ENCODE measurements at places on chromosomes 1 and 21.

- DNase-seq = no peak
Measured at GRCh38 chr1:119099775-119100174, 40.7 kb downstream of the WARS2 start.

- no peak for DNase-seq
Measured at GRCh38 chr1:91776068-91776794, 109.7 kb downstream of the TGFBR3 start.

DNA sequence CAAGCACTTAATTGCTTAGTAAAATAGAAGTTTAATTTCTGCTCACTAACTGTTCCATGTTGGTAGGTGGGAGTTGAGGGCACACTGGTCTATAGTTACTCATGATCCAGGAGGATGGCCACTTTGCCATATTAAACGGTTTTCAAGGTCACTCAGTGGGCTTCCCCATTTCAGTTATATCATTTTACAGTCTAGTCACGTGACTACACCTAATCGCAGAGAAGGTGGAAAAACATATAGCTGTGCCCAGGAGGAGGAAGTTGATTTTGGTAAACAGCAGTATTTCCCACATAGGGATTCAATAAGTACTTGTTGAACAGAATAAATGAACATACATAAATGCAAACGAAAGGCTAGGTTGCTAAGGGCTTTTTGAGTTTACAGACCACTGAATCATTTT is 541.1 kb upstream of the CAMK1G start:
- DNase-seq = no peak

DNA sequence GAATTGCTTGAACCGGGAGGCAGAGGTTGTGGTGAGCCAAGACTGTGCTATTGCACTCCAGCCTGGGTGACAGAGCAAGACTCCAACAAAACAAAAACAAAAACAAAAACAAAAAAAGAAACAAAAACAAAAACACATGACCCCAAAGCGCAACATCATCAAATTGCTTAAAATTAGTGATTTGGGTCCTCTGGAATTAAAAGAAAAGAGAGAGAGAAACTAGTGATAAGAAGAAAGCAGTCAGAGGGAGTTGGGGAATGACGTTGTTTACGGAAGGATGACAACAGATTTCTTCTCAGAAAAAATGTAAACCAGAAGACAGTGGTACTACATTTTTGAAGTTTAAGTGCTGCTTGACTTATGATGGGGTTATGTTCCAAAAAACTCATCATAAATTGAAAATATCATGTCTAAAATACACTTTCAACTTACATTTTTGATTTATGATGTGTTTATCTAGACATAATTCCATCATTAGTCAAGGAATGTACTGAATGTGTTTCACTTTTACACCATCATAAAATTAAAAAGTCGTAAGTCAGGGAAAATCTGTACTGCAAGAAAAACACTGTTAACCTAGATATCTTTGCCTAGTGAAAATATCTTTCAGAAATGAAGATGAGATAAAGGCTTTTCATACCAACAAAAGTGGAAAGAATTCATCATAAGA is 88.0 kb downstream of the MT1HL1 start:
- no peak for DNase-seq

DNA sequence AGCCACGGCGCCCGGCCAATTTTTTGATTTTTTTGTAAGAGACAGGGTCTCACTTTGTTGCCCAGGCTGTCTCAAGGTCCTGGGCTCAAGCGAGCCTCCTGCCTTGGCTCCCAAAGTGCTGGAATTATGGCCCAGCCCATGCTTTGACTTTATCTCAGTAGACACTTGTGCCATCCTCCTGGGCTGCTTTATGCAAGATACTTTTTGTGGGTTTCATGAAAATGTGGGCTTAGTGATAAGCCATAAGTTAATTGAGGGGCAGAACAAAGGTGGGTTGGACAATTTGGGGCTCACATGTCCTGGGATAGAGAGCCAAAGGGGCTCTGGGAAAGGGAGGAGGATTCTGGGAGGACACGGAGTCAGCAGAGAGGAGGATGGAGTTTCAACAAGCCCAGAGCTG is 22.0 kb downstream of the ALPL start:
- DNase-seq = no peak

- DNase-seq = no peak
Measured at GRCh38 chr1:199857108-199857507, 170.4 kb upstream of the NR5A2 start.

- no peak for DNase-seq
Measured at GRCh38 chr1:181676269-181676668, 193.0 kb downstream of the CACNA1E start.

- no peak for DNase-seq
Measured at GRCh38 chr1:103523346-103523745, 2.2 kb upstream of the RNPC3 start.

DNA sequence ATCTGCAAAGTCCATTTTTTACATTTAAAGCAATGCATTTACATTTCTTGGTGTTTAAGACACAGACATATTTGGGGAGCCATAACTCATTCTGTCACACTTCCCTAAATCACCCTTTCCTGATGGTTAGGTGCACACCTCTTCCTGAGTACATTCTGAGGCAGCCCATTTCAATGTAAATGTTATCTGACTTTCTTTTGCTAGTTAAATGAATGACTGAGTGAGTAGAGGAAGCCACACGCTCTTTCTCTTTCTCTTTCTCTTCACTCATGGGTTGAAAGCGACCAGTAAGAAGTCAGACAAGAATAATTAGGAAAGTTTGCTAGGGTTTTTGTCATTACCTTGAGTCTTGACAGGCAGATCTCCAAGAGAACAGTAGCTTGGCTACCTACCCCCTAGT is 143.1 kb downstream of the S1PR1 start:
- DNase-seq = no peak

DNA sequence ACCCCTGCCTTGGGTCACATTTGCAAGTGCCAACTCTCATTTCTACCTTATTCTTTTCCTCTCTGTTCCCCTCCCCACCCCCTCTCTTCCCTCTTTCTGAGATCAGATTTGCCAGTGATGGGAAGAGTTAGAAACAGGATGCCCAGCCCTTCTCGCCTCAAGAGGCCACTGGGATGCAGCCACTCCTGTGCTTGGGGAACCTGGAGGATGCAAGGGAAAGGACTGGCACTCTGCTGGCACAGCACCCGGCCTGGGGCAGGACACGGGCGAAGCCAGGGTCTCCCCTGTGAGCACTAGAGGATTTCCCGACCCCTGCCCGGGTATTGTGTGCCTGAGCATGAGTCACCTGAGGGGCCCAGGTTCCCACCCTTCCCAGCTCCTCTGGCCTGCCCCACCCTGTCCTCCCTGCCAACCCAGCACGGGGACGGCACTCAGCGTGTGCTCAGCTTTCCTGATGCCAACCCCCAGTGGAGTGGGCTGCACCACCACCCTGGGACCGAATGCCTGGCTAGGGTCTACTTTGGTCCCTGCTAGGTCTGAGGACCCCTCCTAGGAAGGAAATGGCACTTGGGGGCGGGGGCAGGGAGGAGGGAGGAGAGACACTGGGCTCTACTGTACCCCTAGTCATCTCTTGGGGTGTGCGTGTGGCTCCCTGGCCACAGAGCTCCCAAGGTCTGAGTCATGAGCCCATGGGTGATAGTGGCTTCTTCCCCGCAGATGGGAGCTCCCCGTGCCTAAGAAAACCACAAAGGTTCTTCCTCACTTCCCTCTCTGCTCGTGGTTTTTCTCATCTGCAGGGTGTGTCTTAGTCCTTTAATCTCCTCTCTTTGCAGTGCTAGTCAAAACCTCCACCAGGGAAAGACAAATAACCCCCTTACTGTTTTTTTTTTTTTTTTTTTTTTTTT is 12.4 kb downstream of the LMNA start:
- DNase-seq = no peak

DNA sequence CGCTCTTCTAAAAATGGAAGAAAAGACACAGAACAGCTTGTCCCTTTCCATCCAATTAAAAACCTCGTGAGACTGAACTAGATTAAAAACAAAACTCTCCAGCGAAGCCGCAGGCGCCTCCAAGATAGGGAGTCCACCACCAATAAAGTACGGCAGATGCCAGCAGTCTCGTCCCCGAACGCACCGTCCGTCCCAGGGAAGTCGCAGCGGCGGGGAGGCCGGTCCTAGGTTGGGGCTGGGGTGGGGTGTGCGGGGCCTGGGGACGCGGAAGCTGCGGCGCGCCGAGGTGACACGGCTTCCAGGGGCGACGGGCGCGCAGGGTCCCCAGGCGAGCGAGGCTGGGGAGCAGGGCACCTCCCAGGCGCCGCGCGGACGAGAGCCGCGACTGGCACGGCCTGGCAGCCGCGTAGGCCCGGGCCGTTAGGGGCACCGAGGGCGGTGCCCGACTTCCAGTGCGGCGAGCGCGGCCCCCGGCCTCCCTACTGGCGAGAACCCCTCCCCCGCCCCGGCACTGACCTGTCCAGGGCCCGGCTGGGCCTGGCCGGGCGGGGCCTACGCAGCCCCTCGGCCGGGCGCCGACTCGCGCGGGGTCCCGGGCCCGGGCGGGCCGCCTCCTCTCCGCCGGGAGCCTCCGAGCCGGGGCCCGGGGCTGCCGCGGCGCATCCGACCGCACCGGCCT is 28.3 kb upstream of the A3GALT2 start:
- no peak for DNase-seq

- DNase-seq = no peak
Measured at GRCh38 chr21:44436958-44437357, 18.4 kb upstream of the LRRC3 start.

GRCh38 chr1:191912517-191912916 is 245.7 kb upstream of the RGS18 start:
- no peak for DNase-seq

- no peak for DNase-seq
Measured at GRCh38 chr1:232493869-232494268, 136.1 kb downstream of the SIPA1L2 start.

DNA sequence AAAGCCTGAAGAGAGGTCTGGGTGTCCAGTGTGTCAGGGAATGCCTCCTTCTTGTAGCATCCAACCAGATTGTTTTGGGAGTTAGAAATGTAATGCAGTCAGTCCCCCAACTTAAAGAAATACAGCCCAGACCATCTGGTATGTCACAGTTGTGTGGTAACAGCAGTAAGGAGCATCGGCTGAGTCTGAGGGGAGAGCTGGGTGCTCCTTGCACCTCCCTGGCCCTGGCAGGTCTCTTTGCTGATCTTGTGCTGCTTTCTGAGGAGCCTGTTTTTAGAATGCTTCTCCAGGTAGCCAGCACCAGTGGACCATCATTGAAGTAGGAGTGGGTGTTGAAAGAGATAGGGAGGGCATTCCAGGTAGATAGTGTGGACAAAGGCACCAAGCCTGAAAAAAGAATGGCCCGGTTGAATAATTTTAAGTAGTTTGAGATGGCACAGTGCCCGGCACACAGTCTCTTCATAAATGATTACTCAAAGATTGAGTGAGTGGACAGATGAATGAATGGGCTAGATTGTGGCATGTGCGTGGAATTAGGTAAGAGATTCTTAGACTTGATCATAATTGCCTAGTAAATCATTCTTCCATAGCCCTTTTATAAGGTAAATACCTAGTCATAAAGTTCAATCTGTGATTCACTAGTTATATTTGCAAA is 46.5 kb downstream of the LAMC1 start:
- no peak for DNase-seq

- DNase-seq = no peak
Measured at GRCh38 chr1:54199151-54199764, 572 bp downstream of the CYB5RL start.

DNA sequence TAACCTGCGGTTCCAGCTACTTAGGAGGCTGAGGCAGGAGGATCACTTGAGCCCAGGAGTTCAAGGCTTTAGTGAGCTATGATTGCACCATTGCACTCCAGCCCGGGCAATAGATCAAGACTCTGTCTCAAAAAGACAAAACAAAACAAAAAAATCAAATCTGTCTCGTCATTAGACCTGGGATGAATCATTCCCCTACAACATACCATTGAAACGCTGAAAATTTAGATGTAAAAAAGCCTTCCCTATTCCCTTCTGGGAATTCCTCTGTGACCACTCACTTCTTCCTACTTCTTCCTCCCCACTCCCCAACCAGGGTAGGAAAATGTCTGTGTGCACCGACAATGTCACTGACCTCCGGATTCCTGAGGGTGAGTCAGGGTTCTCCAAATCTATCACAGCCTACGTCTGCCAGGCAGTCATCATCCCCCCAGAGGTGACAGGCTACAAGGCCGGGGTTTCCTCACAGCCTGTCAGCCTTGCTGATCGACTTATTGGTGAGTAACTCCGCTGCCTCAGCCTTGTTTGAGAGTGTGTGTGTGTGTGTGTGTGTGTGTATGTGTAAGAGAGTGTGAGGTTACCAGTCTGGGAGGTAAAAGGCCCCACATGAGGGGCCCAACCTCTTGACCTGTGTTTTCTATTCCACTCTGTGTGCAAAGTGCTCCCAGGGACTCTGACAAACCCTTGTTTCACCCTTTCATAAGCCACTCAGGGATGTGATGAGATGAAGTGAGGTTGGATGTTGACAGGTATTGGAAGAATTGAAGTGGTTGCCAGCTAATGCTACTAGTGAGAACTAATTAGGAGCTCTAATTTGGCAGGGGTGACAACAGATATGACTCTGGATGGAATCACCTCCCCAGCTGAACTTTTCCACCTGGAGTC is 16.3 kb upstream of the SARS1 start:
- DNase-seq = no peak

GRCh38 chr1:59427155-59427554 is 130.3 kb downstream of the FGGY start:
- DNase-seq = no peak

GRCh38 chr1:30681782-30682181 is 41.6 kb downstream of the MATN1 start:
- DNase-seq = no peak

DNA sequence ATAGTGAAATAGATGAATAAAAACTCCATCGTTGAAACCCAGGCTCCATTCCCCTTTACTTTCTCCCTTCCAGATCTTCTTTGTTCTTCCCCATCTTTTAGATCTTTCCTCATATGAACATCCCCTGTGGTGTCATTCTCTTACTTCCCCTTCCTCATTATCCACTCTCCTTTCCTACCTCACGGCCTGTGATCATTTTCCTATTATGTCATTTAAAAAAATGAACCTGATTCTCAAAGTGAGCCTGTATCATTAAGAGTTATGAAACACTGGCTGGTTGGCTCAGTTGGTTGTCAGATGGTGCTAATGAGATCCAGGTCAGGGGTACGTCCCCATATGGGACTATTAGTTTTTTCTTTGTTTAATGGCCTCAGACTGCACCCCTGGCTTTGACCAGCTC is 38.3 kb downstream of the TCEANC2 start:
- no peak for DNase-seq

DNA sequence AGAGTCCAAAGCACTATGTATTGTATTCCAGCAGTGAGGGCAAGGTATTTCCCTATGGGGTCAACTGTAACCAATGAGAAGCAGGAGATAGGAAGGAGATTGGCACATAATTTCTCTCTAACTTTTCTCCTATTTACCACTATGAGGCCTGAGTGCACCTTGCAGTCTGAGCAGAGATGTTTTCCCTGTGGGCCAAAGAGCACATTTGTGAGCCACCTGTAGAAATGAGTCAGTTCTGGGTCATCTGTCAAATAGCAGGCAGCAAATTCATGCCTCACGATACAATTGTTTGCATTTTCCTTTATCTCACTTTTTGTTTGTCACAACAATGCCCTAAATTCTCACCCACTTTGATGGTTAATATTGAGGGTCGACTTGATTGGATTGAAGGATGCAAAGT is 547.2 kb upstream of the NCAM2 start:
- DNase-seq = no peak
